Tibial artery (tissue), 4 donors: ENCODE measurements at places on chromosomes 16 and 17.

GRCh38 chr16:5065813-5066212 is at the start of gene C16orf89:
TSS of gene C16orf89 (minus strand) at chr16:5065956. CDS start at chr16:5065908, 48 bp downstream.
- no peaks in the 10 kb centered on the region for H3K36me3 ChIP-seq
- no peaks in the 10 kb centered on the region for H3K4me1 ChIP-seq
- no peak for DNase-seq
- no peak within 1 kb of the TSS for H3K27ac ChIP-seq
- no peak within 1 kb of the TSS for H3K4me3 ChIP-seq

- H3K4me1 ChIP-seq: peaks cover 75% of the 10 kb centered on the region
- peaks cover 35% of the 10 kb centered on the region for H3K36me3 ChIP-seq
- peak overlapping the region; percentile 81 for H3K27ac ChIP-seq
- H3K27me3 ChIP-seq: no peaks in the 10 kb centered on the region
Observed at GRCh38 chr17:1022278-1023024, 25.5 kb downstream of the TIMM22 start.

- no peak overlapping the region for H3K4me3 ChIP-seq
- no peak overlapping the region for H3K27ac ChIP-seq
- DNase-seq: no peak
Observed at GRCh38 chr16:3580686-3581085, 3.5 kb upstream of the NLRC3 start.

- no peaks in the 10 kb centered on the region for H3K27me3 ChIP-seq
- no peak overlapping the region for H3K27ac ChIP-seq
- H3K36me3 ChIP-seq: peaks cover 28% of the 10 kb centered on the region
- no peak overlapping the region for H3K4me3 ChIP-seq
- no peaks in the 10 kb centered on the region for H3K4me1 ChIP-seq
- no peak for DNase-seq
Observed at GRCh38 chr17:18974407-18975149, 22.6 kb downstream of the SLC5A10 start.

- no peak for DNase-seq
- no peaks in the 10 kb centered on the region for H3K4me1 ChIP-seq
- no peaks in the 10 kb centered on the region for H3K27me3 ChIP-seq
- no peak overlapping the region for H3K4me3 ChIP-seq
- H3K36me3 ChIP-seq: no peaks in the 10 kb centered on the region
- H3K27ac ChIP-seq: no peak overlapping the region
Observed at GRCh38 chr17:40718930-40719329, 15.4 kb upstream of the KRT24 start.

DNA sequence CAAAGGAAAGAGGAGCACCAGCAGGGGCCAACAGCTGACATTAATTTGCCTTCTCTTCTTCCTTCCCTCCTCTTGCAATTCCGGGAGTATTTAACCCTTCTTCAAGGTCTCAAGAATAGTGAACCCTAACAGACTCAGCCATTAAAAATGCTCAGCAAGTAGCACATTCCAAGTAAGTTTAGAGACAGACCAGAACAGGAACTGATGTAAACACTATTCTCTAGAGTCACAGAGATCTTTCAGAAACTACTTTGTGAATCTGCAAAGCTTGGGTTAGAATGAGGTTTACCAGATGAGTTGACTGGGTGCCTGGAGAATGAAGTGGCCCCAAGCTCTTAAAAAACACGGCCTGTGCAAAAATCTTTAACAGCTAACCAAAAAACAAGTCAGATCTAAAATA is 50.9 kb downstream of the TEX2 start:
- no peak overlapping the region for H3K4me3 ChIP-seq
- peaks cover 20% of the 10 kb centered on the region for H3K36me3 ChIP-seq
- H3K27me3 ChIP-seq: no peaks in the 10 kb centered on the region
- no peaks in the 10 kb centered on the region for H3K4me1 ChIP-seq
- no peak overlapping the region for H3K27ac ChIP-seq
- DNase-seq: no peak

- no peak for DNase-seq
- no peaks in the 10 kb centered on the region for H3K36me3 ChIP-seq
- peaks cover 6% of the 10 kb centered on the region for H3K4me1 ChIP-seq
- H3K27ac ChIP-seq: no peak within 1 kb of the TSS
- no peaks in the 10 kb centered on the region for H3K27me3 ChIP-seq
- H3K4me3 ChIP-seq: no peak within 1 kb of the TSS
Observed at GRCh38 chr16:55566432-55567175, at the start of gene CAPNS2. TSS of gene CAPNS2 (plus strand) at chr16:55566684. CDS start at chr16:55566757, 73 bp downstream.

DNA sequence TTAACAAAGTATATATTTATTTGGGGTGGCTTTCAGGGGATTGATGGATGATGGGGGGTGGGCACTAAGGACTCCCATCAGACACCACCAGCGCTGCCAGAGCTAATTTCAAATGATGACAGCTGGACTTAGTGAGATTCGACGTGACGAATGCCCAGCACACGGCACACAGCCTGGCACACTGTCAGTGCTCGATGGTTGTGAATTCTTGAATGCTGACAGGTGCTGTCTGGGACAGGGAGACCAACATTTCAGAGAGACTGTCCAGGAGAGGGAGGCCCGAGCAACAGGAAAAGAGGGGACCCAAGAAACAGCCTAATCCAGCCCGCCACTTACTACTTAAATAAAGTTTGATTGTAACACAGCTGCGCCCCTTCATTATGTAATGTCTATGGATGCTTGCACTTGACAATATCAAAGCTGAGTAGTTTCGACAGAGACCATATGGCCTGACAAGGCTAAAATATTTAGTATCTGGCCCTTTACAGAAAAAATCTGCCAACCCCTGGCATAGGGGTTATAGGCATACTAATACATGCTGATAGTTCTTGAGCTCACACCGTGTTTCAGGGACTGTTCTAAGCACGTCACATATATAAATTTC is 6.2 kb upstream of the MPRIP start:
- no peaks in the 10 kb centered on the region for H3K36me3 ChIP-seq
- peaks cover 40% of the 10 kb centered on the region for H3K4me1 ChIP-seq
- H3K4me3 ChIP-seq: no peak overlapping the region
- peak overlapping the region; percentile 86 for H3K27ac ChIP-seq
- no peak for DNase-seq

- peaks cover 8% of the 10 kb centered on the region for H3K4me1 ChIP-seq
- DNase-seq: peak; percentile 90
- H3K27me3 ChIP-seq: no peaks in the 10 kb centered on the region
- peak overlapping the region; percentile 82 for H3K27ac ChIP-seq
Observed at GRCh38 chr16:72985148-72985941, 62.6 kb downstream of the ZFHX3 start.

DNA sequence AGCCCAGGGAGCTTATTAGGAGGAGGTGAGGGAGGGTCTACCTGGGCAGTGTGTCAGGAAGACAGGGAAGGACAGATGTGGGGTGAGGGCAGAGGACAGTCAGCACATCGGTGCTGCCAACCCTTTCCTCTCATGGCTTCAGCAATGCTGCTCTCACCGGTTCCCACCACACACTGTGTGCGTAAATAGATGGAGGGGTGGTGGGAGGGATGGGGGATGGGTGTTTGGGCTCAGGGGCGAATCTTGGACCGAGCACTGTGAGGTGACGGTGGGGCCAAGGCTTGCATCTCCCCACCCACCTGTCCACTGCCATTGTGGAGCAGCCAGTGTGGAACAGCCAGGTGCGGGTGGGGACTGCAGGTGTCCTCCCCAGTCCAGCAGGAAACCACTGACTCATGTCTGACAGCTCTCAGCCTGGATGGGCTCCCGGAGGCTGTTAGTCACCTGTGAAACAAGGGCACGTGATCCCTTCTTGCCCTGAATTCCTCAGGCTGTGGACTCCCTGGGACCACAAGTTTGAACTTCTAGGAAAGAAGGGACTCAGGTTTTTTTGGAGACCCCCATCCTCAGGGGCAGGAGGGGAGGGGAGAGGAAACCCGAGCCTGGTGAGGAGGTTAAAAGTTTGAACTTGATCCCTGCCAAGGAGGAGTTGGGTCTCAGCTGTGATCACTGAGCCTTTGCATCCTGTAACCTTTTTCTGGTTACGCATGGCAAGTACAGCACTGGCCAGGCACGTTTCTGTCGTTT is 42.7 kb upstream of the SMPD3 start:
- H3K4me1 ChIP-seq: no peaks in the 10 kb centered on the region
- no peaks in the 10 kb centered on the region for H3K27me3 ChIP-seq
- H3K27ac ChIP-seq: no peak overlapping the region
- no peak overlapping the region for H3K4me3 ChIP-seq

DNA sequence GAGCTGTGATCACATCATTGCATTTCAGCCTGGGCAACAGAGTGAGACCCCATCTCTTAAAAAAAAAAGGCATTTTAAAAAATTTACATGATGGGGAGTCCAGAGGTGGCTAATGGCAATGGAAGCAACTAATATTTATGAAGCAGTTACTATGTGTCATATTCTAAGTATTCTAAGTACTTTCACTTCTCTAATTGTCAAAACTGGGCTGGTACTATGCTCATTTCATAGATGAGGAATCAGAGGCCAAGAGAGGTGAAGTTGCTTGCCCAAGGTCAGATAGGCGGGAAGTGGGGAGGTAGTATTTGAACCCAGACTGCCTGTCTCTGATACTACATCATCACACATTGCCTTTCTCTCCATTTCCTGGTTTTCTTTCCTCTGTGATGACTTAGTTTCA is 50.7 kb downstream of the SLC5A11 start:
- H3K27ac ChIP-seq: no peak overlapping the region
- no peaks in the 10 kb centered on the region for H3K4me1 ChIP-seq
- no peak for DNase-seq
- peaks cover 2% of the 10 kb centered on the region for H3K27me3 ChIP-seq

DNA sequence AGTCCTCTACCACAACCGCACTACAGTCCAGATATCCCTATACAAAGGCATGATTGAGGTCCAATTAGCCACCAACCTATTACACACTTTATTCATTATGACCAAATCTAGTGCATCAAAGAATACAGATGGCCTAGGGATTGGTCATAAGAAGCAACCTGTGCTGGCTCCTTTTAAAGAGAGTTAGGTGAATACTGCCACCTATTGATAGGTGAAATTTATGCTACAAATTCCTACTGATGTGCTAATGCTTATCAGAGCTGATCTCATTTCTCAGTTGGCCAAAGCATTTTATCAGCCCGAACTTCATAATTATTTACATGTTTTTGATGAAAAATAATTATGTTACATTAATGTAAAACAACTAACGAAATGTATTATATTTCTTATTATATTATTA is 166.3 kb downstream of the ANKFN1 start:
- H3K4me3 ChIP-seq: no peak overlapping the region

GRCh38 chr16:55256412-55257016 is 67.5 kb upstream of the IRX6 start:
- H3K4me3 ChIP-seq: no peak overlapping the region
- no peaks in the 10 kb centered on the region for H3K36me3 ChIP-seq
- no peaks in the 10 kb centered on the region for H3K4me1 ChIP-seq

DNA sequence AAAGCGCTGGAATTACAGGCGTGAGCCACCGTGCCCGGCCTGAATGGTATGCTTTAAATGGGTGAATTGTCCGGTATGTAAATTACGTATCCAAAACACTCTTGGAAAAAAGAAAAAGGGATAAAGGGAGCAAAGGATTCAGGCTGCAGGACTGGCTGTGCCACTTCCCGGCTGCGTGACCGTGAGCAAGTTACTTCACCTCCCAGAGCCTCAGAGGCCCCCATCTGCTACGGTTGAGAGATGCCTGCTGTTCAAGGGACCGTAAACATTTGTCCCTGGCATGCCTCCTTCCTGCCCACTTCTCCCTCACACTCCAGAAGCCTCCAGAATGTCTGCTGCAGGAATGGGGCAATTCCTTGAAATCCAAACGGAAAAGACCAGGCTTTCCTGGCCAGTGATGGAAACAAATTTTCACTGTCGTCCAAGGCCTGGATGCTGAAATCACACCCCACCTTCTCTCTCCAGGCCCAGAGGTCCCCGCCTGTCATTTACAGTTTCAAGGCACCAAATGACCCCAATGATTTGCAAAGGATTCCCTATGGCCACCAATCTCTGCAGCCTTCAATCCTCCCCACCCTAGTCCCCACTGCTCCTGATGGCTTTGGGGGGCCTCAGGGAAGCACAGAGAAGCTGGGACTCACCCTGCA is 22.9 kb upstream of the LITAF start:
- no peak overlapping the region for H3K4me3 ChIP-seq
- H3K27me3 ChIP-seq: peaks cover 3% of the 10 kb centered on the region
- no peak for DNase-seq
- no peaks in the 10 kb centered on the region for H3K4me1 ChIP-seq
- H3K36me3 ChIP-seq: no peaks in the 10 kb centered on the region
- no peak overlapping the region for H3K27ac ChIP-seq

- no peaks in the 10 kb centered on the region for H3K4me1 ChIP-seq
- H3K27me3 ChIP-seq: no peaks in the 10 kb centered on the region
- no peak overlapping the region for H3K4me3 ChIP-seq
- no peak for DNase-seq
- no peak overlapping the region for H3K27ac ChIP-seq
- H3K36me3 ChIP-seq: no peaks in the 10 kb centered on the region
Observed at GRCh38 chr17:57517273-57517631, 227.8 kb downstream of the CCDC182 start.

GRCh38 chr17:37820995-37821713 is 76.3 kb upstream of the HNF1B start:
- no peaks in the 10 kb centered on the region for H3K36me3 ChIP-seq
- DNase-seq: no peak
- H3K4me1 ChIP-seq: no peaks in the 10 kb centered on the region
- H3K4me3 ChIP-seq: no peak overlapping the region

- H3K4me3 ChIP-seq: no peak overlapping the region
- no peak overlapping the region for H3K27ac ChIP-seq
- H3K36me3 ChIP-seq: no peaks in the 10 kb centered on the region
- no peak for DNase-seq
- H3K4me1 ChIP-seq: no peaks in the 10 kb centered on the region
Observed at GRCh38 chr17:47934856-47935255, 6.5 kb upstream of the PNPO start.

- H3K27me3 ChIP-seq: no peaks in the 10 kb centered on the region
- no peaks in the 10 kb centered on the region for H3K4me1 ChIP-seq
- H3K36me3 ChIP-seq: peaks cover 7% of the 10 kb centered on the region
- H3K4me3 ChIP-seq: no peak overlapping the region
- no peak for DNase-seq
Observed at GRCh38 chr16:75392906-75393305, 40.4 kb downstream of the CFDP1 start.

DNA sequence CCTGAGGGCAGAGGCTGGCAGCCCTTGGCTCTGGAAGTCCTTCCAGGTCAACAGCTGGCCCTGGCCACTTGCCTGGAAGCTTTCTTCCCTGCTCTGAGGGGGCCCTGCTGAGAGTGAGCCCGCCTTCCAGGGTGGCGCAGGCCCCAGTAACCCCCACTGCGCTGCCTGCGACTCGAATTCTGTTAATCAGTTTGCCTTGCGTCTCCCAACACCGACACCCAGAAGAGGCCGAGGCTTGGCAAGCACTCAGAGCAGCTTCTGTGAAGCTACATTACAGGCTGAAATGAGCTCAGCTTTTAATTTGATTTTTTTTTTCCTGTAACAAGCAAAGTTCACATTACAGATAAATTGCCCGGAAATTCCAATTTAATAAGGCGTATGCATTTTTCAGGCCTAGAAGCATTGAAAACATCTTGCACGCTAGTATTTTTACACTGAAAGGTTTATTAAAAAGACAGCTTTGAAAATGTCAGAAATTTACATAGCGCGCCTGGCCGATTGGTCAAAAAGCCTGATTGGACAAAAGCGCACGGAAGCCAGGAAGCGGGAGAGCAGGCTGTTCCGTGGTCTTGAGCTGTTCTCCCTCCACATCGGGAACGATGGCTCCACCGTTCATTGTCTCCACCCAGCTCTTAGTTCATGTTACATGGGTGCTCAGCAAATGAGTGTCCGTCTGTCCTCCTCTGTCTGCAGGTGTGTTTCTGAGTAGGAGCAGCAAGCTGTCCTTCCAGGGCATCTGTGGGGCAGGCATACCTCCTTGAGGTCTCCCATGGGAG is 65.5 kb upstream of the HSBP1 start:
- no peak overlapping the region for H3K4me3 ChIP-seq
- H3K27ac ChIP-seq: no peak overlapping the region
- no peaks in the 10 kb centered on the region for H3K27me3 ChIP-seq
- H3K36me3 ChIP-seq: no peaks in the 10 kb centered on the region
- H3K4me1 ChIP-seq: no peaks in the 10 kb centered on the region
